Metanephros (tissue), 2 donors: ENCODE measurements at places on chromosomes 11 and 22. TPM values are rescaled to one million over a fixed set of nuclear protein-coding genes. Genes with fewer than 3 reads are reported as not detected.

OR8D4 gene
- not detected for total RNA-seq

CSKMT gene
- 8.9 TPM for total RNA-seq

PHF21A gene
- total RNA-seq = 25.6 TPM

OR2D2 gene
- total RNA-seq = 0.70 TPM

SLN gene
- total RNA-seq = 441 TPM

GUCY1A2 gene
- total RNA-seq = 8.2 TPM

KRTAP5-10 gene
- not detected for total RNA-seq

CACNA1I gene
- 0.18 TPM for total RNA-seq

PRR33 gene
- 1.3 TPM for total RNA-seq

CARD18 gene
- not detected for total RNA-seq

IFT27 gene
- 31.8 TPM for total RNA-seq

VWCE gene
- 2.4 TPM for total RNA-seq

ASRGL1 gene
- 37.1 TPM for total RNA-seq

C1QTNF5 gene
- total RNA-seq = 39.0 TPM

RIC3 gene
- 11.2 TPM for total RNA-seq

OR4X2 gene
- total RNA-seq = not detected

TIMM8B gene
- total RNA-seq = 47.6 TPM

BLID gene
- 2.0 TPM for total RNA-seq

F2 gene
- 0.35 TPM for total RNA-seq

DGKZ gene
- 58.2 TPM for total RNA-seq

C11orf86 gene
- total RNA-seq = not detected

TNNI2 gene
- 526 TPM for total RNA-seq

PYGM gene
- total RNA-seq = 136 TPM

PLAAT5 gene
- 2.0 TPM for total RNA-seq

CNTN5 gene
- 32.9 TPM for total RNA-seq

CDC42EP2 gene
- 15.7 TPM for total RNA-seq

CD3D gene
- total RNA-seq = 1.4 TPM

MRGPRX3 gene
- total RNA-seq = not detected

APOA4 gene
- total RNA-seq = 0.35 TPM

OR10G8 gene
- total RNA-seq = not detected

PNPLA2 gene
- total RNA-seq = 76.7 TPM

NXPE1 gene
- total RNA-seq = not detected

PGA5 gene
- total RNA-seq = not detected

RCOR2 gene
- total RNA-seq = 4.1 TPM

FTH1 gene
- total RNA-seq = 658 TPM

SLC1A2 gene
- total RNA-seq = 0.88 TPM

PHOX2A gene
- not detected for total RNA-seq

GRIA4 gene
- total RNA-seq = 4.8 TPM

POTEH gene
- total RNA-seq = not detected

ST3GAL4 gene
- 23.8 TPM for total RNA-seq

OR5D18 gene
- not detected for total RNA-seq

CCDC188 gene
- total RNA-seq = 0.35 TPM

HMOX1 gene
- total RNA-seq = 28.5 TPM

MMP12 gene
- total RNA-seq = 1.6 TPM

IGLL1 gene
- 3.7 TPM for total RNA-seq

FAM180B gene
- total RNA-seq = 0.70 TPM

BIK gene
- 1.1 TPM for total RNA-seq

CSF2RB gene
- total RNA-seq = 7.9 TPM

MDK gene
- 288 TPM for total RNA-seq

KCNJ5 gene
- total RNA-seq = 4.0 TPM

CALCA gene
- total RNA-seq = 6.1 TPM

SORL1 gene
- 67.6 TPM for total RNA-seq

KIRREL3 gene
- 6.1 TPM for total RNA-seq

UPK2 gene
- total RNA-seq = 7.9 TPM

LRRC74B gene
- not detected for total RNA-seq

H19 gene
- total RNA-seq = 6,968 TPM

MUC2 gene
- total RNA-seq = under 0.01 TPM

OR11H1 gene
- not detected for total RNA-seq
